ENCODE measurements at places on chromosomes 11 and 22.

- no peak for DNase-seq
Observed at GRCh38 chr11:128323381-128323780, 264.0 kb downstream of the ETS1 start.

DNA sequence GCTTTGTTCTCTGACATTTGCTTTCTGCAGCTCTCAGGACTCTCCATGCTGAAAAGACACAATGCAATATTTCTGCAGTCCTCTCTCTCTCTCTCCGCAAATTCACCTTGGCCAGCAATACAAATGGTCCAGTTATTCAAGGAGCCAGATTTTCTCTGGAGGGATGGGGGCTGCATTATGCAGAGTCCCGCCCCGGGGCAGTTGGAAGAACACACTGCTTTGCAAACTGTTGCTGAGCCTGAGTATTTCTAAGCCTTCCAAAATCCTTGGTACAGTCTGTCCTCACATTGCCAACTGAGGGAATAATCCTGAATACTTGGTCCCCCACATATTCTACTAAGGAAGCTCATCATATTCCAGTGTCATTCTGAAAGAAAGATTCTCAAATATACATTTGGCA, 94.3 kb upstream of the ZC3H12C start:
- DNase-seq: no peak

DNA sequence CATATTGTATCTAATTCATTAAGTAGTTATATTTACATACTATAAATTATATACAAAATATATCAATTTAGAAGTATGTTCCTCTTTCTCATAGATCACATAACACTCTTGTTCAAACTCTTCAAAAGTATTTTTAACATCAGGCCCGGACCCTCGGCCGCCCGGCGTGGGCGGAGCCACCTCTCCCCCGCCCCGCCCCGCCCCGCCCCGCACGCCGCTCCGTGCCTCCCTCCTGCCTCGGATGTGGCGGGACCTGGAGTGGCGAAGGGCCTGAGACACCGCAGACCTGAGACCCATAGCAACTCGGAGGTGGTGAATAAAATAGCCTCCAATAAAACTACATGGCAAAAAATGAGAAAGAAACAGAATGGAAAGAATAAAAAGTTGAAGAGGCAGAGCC, 105.9 kb upstream of the BDNF start:
- no peak for DNase-seq

- no peak for DNase-seq
Observed at GRCh38 chr11:103266167-103266831, 157.1 kb downstream of the DYNC2H1 start.

DNA sequence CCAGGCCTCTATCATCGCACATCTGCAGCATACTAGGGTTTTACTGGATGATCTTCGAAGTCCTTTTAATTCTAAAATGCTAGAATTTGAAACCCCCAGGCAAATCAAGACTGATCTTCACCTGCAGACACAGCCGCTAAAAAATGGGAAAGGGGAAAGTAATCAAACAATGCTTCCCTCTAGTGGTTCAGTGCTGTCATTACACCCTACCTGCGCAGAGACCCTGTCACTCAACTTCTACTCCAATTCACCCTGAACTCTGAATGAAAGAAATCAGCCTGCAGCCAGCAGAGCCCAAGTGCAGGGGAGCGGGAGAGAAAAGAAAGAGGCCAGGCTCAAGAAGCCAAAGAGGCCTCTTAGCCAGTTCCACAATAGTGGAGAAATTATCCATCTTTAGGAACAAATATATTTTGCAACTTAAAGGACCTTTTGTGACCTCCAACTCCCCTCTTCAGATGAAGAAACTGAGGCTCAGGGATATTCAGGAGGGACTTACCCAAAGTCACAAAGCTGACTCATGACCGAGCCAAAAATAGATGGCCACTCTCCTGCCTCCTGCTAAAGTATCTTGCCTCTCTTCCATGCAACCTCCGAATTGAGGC, 33.0 kb downstream of the SERGEF start:
- DNase-seq: no peak

- DNase-seq: no peak
Observed at GRCh38 chr11:95153857-95154246, 64.2 kb downstream of the ENDOD1 start.

GRCh38 chr11:128040603-128041002, 546.8 kb downstream of the ETS1 start:
- no peak for DNase-seq

DNA sequence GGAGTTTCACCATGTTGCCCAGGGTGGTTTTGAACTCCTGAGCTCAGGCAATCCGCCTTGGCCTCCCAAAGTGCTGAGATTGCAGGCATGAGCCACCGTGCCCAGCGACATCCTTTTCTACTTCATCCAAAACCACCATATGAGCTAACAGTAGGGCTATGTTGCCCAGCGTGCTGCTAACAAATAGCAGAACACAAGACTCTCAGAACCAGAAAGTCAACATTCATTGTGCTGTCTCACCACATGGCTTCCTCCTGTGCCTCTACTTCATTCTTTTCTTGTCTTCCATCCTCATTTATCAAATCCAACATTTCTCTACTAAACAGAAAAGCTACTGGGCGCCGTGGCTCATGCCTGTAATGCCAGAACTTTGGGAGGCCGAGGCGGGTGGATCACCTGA, 12.0 kb upstream of the DENND5A start:
- DNase-seq: no peak

- DNase-seq: no peak
Observed at GRCh38 chr11:96257972-96258934, 84.7 kb downstream of the MAML2 start.

- DNase-seq: no peak
Observed at GRCh38 chr11:134866981-134867675, 455.1 kb upstream of the B3GAT1 start.

GRCh38 chr11:113249491-113249763, 65.0 kb upstream of the TTC12 start:
- DNase-seq: no peak

- no peak for DNase-seq
Observed at GRCh38 chr11:66985508-66986177, 10.5 kb downstream of the C11orf86 start.

DNA sequence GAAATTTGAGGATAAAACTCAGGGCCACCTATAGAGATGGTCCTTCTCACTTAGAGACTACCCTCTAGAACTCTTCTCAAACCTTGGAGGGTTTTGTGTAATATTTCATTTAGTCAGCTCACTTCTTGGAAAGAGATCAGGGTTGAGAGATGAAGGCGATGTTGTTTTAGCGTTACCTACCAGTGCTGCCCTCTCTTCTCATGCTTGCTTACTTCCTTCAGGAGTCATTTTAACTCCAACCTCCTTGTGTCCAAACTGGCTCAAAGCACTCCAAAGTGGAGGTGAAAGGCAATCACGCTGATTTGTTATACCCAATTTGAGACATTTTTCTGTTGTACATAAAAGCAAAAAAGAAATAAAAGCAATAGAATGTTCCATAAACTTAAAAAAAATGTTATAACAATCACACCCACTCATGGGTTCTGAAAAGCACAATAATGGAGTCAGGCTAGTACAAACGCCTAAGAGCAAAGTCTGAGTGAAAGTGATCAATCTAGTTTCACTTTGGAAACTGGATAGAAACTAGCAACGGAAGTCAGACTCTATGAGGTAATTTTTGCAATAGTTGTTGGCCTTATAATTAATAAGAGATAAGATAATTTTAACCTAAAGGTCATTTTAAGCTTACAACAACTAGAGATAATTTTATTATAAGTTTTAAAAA, 117.1 kb downstream of the MRTFA start:
- no peak for DNase-seq

DNA sequence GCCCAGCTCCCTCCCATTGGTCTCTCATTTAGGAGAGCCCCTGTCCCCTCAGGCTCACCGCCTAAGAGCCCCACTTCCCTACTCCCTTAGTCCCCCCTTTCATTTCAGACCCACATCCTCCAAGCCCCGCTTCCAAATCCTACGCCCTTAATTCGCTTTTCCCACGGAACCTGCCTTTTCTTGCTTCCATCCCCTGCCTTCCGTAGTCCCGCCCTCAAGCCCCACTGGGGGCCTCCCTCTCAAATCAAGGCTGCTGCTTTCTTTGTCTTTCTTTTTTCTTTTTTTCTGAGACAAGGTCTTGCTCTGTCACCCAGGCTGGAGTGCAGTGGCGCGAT, 396 bp downstream of the CCDC157 start:
- DNase-seq: no peak

DNA sequence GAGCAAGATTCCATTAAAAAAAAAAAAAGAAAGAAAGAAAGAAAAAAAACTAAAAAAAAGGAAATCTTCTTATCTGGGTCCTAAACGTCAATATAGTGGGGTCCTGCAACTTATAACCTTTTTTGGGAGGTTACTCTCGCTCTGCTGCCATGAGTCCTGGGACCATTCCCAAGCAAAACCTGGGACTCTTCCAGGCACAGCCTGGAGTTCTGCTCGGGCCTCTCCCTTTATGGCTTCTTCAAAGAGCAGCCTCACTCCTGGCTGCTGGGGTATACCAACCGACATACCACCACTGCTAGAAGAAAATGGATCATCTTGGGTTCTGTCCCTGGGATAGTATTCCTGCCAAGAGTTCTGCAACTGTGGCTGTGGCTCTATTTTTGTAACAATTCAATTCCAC, 14.1 kb upstream of the CKAP5 start:
- DNase-seq: no peak

GRCh38 chr11:115193914-115194801, 310.1 kb downstream of the CADM1 start:
- no peak for DNase-seq

- DNase-seq: no peak
Observed at GRCh38 chr11:128492903-128493569, 94.3 kb downstream of the ETS1 start.

DNA sequence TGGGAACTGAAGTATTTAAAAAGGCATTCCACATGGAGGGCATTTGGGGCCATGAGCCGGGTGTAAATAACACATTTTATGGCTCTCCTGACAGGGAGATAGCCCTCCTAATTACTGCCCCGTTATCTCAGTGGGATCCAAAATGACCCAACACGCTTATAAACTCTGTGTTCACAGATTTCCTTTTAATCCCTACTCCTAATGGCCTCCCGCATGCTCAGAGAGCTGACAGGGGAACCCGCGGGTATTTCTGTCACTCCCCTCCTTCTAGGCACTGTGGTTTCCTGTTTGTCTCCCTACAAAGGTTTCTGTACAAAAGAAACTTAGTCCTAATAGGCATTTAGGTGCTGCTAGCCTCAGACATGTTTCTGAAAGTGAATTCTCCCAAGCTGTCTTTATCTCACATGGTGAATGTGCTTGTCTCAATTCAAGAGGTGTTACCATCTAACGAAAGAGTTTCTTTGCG, 202.8 kb upstream of the SEZ6L start:
- DNase-seq: no peak

GRCh38 chr11:119539583-119539982, 116.6 kb upstream of the THY1 start:
- no peak for DNase-seq

DNA sequence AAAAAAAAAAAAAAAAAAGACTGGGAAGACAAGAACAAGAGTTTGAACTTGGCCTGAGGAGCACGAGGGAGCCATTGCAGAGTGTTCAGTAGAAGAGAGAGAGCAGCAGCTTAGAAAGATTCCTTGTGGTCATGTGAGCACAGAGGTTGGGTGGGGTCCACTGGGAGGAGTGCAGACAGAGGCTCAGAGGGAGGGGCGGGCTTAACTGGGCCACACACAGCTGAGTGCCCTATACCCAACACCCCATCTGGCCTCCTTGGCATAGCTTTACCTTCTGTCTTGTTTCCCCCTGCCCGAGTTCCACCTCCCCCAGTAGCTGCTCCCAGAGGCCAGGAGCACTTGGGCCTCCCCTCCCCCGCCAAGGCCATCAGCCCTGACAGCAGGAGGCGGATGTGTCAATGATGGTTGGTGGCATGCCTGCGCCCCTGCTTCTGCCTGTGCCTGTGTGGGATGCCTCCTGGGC, 12.1 kb downstream of the C11orf86 start:
- DNase-seq: no peak

GRCh38 chr22:17098379-17098819, 13.6 kb downstream of the IL17RA start:
- DNase-seq: no peak

DNA sequence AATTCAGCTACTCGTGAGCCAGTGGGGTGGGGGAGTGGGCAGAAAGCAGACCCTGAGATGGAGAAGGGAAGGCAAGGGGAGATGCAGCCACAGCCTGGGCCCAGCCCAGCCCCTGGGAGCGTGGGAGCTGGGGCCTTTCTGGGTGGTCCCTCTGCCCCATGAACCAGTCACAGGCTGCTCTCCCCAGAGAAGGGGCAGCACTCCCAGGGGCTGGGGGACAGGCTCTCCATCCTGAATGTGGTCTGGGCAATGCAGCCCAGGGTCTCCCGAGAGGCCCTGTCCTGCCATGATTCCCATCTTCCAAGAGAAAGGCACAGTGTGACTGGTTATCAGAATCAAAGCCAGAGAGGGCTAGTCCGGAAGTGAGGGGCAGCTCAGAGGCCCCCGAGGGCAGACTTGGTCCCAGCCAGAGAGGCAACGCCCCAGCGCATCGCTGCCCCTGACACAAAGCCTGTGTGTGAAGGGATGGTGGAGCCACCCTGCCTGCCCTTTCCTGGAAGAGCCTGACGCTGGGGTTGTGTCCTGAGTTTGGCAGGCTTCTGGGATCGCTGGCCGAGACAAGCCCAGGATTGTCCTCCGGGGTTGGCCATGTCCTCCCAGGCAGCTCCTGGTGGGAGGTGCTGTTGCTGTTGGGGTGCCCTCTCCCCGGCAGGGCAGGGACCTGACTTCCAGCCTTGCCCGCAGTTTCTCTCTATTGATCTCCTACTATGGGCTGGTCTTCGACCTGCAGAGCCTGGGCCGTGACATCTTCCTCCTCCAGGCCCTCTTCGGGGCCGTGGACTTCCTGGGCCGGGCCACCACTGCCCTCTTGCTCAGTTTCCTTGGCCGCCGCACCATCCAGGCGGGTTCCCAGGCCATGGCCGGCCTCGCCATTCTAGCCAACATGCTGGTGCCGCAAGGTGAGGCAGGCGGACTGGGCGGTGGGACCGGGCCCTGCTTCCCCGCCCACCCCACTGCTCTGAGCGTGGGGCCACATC, 23.8 kb upstream of the SLC22A12 start:
- no peak for DNase-seq

DNA sequence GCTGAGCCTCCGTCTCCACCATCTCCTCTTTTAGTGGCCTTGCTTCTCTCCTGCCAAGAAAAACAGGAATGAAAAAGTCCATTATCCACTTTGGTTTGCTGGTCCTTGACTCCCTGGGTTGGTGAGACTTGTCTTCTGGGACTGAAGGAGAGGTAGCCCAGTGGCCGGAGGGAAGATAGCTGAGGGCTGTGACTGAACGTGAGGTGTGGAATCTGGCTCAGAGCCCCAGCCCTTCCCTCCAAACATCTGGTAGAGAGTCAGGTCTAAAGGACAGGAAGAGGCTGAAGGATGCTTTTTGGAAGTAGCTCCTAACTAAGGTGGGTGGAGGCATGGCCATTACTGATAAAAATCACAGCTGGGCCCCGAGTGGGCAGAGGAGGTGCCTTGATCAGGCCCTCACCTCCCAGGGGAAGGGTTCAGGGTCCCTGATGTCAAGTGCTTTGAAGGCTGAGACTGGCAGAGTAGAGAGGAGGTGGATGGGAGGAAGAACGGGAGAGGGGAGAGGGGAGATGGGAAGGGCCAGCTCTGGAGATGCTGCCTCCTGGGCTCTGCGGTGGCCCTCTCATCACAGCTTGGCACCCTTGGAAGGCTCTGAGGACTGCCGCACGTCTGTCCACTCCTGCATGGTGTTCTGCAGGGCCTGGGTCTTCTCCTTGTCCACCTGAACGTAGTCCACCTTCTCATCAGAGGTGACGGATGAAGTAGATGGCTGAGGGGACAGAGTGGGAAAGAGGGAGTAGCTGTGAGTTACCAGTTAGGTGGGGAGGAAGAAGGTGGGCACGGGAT, 30.2 kb downstream of the USP35 start:
- no peak for DNase-seq

GRCh38 chr11:125516245-125516644, 20.2 kb upstream of the FEZ1 start:
- DNase-seq: no peak
